ENCODE measurements at places on chromosomes 1 and 21. TPM values are rescaled to one million over a fixed set of nuclear protein-coding genes. Genes with fewer than 3 reads are reported as not detected.

GRCh38 chr1:243686159-243686558 lies 163.9 kb downstream of the AKT3 start:
- DNase-seq: no peak

GRCh38 chr1:200737647-200738291 lies 924 bp upstream of the CAMSAP2 start:
- DNase-seq: no peak

DNA sequence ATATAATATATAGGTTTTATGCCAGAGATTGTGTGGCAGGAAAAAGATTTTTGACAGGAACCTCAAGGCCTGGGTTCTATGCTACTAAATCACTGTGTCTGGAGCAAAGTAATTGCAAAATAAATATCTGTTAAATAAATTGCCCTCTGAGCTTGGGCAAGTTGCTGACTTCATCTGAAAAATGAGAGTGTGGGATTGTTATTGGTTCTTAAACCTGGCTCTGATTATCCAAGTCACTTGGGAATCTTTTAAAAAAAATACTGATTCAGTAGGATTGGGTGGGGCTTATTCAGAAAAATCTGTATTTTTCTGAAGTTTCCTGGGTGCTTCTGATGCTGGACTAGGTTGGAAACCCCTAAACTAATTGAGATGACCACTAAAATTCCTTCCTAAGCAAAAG lies 174.1 kb upstream of the SGIP1 start:
- DNase-seq: no peak

The PIK3R3 gene
- 15.4 TPM for polyA plus RNA-seq
